ENCODE measurements at places on chromosomes 7 and 10. TPM values are rescaled to one million over a fixed set of nuclear protein-coding genes. Genes with fewer than 3 reads are reported as not detected.
A peak's percentile ranks its signal among the peaks of the same experiment; 100 is the strongest.

DNA sequence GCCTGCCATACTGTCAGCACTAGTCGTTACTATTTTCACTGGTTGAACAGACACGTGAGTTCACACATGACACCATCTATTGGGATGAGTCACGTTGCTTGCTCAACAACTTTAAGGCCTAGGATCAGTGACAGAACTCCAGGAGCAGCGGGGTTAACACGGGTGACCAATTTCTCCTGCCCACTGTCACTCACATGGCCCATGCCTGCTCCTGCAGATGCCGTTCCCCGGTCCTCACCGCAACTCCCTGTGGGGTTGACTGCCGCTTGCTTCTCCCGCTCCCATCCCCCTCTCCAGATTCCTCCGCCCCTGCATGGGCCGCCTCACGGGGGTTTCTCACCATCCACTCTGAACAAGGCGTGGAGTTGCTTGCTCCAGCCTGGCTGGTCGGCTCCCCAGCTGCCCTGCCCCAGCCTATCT lies 128.2 kb downstream of the TAX1BP1 start:
- DNase-seq, result peak; percentile 64

DNA sequence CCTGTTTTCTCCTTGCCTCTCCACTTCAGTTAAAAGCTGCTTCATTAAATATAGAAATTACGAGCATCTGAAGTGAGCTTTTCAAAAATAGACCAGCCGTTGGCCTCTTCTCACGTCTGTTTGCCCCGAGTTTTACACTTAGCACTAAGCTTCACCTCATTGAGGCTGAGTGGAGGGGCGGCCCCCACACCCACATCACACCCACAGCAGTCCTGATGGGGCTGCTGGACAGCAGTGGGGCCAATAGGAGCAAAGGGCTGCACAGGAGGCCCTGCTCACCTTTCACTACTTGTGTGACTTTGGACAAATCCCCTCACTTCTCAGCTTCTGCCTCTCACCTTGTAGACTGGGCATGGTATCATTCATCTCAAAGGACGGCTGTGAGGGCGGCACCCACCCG lies 677.8 kb downstream of the SDK1 start:
- DNase-seq, result no peak

DNA sequence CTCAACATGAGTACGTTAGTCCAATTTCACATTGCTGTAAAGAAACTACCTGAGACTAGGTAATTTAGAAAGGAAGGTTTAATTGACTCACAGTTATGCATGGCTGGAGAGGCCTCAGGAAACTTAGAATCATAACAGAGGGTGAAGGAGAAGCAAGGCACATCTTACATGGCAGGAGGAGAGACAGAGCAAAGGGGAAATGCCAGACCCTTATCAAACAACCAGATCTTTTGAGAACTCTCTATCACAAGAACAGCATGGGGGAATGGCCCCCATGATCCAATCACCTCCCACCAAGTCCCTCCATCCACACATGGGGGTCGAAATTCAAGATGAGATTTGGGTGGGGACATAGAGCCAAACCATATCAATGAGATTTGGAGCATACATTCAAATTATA lies 34.6 kb upstream of the PDSS1 start:
- DNase-seq, result no peak

DNA sequence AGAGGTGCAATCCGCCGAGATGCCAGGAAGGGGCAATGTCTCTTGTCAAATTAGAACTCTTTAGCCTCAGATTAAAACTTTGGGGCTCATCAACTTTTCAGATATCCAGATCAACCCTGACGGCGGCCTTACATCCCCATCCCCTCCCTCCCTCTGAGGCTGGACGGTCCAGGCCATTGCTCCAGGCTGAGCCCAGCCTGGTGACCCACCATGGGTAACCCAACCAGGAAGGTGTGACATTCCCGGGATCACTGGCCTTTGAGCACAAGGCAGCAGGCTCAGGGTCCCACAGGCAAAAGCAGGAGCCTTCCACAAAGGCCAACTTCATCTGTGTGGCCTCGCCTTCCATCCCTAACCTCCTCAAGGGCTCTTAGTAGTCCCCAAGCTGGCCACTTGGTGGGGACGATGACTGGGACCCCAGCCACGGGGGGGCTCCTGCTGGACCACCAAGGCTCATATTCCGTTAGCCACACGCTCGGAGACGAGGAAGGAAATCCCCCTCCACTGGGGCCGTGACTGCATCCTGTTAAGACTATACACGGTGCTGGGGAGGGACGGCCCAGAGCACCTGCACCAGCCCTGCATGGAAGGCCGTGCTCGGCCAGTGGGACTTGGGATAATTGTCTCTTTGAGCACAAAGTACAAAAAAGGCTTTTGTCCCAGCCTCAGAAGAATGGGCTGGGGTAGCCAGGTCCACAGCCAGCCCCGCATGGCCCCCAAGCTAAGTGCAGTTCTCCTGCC lies 62.8 kb downstream of the ZRANB1 start:
- DNase-seq, result no peak

DNA sequence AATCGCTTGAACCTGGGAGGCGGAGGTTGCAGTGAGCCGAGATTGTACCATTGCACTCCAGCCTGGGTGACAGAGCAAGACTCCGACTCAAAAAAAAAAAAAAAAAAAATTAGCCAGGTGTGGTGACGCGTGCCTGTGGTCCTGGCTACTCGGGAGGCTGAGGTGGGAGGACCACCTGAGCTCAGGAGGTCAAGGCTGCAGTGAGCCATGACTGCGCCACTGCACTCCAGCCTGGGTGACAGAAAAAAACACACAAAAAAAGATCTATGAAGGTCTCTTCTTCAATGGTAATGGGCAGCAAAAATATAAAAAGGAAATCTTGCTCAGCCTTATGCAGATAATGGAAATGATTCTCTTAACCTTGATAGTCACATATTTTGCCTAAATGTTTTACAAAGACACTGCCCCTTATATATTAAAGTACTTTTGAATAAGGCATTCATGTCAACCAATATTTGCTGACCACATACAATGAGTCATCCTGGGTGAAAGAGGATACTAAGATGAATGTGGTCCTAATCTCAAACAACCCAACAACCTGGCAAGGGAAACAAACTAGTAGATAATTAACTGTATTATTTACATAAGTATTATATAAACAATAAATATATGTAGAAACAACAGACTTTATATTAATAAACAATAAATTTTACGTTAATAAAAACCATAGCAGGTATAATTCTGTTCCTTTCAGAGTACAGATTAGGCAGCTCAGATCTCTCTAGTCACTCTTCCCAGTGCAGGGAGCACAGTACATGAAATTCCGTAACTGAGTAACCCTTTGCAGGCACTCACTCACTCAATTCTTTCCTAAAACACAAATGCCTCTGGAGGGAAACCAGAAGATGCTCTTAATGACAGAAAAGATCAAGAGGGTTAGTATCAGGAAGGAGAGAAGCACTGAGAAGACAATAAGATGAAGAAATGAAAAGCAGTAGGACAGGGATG lies 8.1 kb downstream of the TOMM7 start:
- peak; percentile 32 for DNase-seq

DNA sequence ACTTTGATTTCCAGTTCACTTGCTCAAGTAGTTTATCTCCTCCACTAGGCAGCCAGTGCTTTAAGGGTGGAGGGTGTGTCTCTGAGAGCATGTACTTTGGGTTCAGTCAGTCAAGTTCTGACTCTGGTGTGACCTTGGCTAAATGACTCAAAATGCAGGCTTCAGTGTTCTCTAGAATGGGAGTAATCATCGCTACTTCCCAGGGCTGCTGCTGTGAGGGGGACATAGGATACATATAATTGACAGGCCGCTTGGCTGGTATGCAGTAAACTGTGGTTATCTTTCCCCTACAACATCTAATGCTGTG lies 3.5 kb downstream of the PTPRE start:
- no peak for DNase-seq

GRCh38 chr10:110628161-110628560 lies 16.0 kb upstream of the RBM20 start:
- DNase-seq, result no peak

GRCh38 chr10:24901686-24902399 lies 50.6 kb downstream of the PRTFDC1 start:
- DNase-seq, result peak; percentile 93

DNA sequence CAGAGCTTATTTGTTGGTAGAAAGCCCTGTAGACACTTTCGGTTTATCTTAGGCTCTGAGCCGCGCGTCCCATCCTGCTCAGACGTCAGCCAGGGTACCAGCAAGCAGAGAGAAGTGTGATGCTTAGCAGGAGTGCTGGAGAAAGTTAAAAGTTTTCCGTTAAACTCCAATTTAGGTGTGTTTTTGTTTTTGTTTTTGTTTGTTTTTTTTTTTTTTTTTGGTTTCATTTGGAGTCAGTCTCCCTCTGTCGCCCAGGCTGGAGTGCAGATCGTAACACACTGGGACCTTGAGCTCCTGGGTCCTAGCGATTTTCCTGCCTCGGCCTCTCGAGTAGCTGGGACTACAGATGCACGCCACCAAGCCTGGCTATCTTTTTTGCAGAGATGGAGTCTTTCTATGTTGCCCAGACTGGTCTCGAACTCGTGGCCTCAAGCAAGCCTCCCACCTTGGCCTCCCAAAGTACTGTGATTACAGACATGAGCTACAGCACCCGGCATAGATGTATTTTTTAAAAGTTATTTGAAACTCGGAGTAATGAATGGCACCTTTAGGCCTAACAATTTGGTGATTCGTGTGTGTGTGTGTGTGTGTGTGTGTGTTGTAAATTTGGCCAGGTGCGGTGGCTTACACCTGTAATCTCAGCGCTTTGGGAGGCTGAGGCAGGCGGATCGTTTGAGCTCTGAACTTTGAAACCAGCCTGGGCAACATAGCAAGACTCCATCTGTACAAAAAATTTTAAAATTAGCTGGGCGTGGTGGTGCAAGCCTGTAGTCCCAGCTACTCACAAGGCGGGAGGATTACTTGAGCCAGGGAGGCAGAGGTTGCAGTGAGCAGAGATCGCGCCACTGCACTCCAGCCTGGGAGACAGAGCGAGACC lies 1.3 kb upstream of the HIP1 start:
- DNase-seq, result no peak

DNA sequence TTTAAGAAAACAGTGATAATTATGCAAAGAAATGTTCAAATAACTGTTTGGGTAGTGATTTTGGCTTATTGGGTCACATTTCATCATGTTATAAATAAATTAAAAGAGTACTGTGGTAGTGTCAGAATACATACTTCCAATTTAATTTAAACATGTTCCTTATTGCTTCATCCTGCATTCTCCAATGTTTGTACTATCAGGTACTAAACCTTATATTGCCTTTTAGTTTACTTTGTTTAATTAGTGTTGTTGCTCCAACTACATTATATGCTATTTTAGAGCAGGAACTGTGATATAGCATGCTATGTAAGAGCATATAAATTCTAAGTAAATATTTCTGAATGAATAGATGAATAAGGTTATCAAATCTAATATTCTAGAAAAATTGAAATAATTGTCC lies 40.9 kb downstream of the VTI1A start:
- no peak for DNase-seq

GRCh38 chr10:108362961-108363360 lies 1198.5 kb upstream of the SORCS1 start:
- DNase-seq, result no peak

- no peak for DNase-seq
Measured at GRCh38 chr7:45140827-45141226, 16.8 kb upstream of the RAMP3 start.

GRCh38 chr10:114362826-114363355 lies 41.4 kb downstream of the AFAP1L2 start:
- DNase-seq, result no peak

Gene OPALIN
- not detected for total RNA-seq

Gene HMX2
- not detected for total RNA-seq

Gene OSBPL3
- total RNA-seq, result 35.7 TPM

Gene TRA2A
- 113 TPM for total RNA-seq
